ENCODE measurements at places on chromosomes 2 and 18.

DNA sequence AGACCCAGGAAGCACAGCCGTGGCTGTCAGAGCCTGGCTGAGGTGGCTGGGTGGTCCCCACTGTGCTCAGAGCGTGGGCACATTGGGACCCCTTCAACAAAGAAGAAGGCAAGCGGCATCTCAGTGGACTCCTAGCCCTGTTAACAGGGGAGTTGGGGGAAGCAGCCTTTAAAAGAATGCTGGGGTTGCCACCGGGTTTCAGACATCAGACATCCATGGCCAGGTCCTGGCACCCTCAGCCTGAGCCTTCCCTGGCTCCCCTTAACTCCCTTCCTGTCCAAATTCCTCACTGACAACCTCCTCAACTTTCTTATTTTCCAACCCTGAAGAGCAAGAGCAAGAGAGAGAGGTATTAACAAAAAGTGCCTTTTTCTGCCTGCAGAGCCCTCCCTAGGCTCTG is 24.8 kb upstream of the GNAL start:
- DNase-seq, result no peak

DNA sequence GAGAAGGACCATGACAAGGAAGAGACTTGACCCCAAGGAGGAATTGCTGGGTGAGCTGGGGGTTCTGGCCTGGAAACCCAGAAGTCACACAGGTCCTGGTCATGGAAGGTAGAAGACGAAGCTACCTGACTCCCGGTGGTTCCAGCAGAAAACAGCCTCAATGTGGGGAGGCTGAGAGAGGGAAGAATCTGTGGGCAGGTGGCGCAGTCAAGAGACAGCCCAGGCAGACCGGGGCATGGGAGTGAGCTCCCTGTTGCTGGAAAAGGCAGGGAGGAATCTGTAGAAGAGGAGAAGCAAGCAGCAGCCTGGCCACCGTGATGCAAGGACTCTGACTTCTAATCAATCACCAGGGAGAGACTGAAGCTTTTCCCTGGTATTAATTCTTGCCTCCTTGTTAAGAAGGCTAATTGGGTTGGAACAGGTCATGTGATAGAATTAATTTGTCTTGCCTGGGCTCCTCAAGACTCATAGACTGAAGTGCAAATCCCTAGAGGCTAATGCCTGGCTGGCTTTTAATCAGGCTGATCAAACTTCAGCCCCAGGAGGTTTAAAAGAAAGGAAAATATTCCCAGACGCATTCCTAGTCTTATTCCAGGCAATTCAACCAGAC is 30.1 kb downstream of the CNGA3 start:
- DNase-seq, result no peak

DNA sequence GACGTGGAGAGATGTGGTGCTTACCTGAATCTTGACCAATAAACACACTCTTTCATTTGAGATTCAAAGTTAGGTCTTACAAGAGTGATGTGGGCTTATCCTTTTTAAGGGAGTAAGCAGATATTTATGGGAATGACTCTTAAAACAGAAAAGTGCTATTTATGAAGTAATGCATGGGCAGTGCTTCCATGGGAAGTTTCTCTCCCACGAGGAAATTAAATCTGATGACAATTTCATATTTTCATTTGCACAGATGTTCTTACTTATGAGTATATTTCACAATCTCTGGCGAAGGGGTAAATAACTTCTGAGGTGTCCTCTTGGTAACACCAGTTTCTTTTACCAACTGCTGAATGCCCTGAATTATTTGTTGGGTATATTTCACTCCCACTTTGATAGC is 21.0 kb downstream of the PNPT1 start:
- DNase-seq, result no peak

GRCh38 chr18:34158881-34159690 is 65.6 kb downstream of the NOL4 start:
- DNase-seq, result no peak

DNA sequence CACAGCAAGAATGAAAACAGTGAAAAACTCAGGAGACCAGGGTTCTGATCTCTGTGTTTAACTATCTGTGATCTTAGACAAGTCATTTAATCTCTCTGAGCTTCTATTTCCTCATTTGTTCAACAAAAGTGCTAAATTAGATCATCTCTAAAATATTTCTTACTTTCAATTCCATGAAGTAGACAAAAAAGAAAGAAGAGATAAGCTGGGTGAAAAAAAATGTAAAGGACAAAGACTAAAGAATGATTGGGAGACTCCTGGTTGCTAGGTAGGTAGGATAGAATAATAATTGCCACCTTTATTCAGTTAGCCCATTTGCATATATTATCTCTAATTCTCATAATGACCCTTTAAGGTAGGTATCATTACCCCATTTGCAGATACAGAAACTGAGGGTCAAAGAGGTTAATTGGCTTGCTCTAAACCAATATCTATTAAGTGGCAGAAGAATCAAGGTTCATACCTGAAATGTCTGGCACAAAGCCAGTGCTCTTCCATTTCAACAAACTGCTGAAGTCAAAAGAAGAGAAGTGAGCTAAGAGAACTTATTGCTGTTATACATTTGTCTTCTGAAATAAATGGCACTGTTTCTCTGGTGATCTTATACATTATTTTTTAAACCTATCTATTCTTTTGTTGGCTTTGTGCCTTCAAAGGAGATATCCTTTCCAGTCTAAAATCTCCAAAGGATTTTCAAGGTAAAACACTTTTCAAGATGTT is 141.7 kb downstream of the OTX1 start:
- no peak for DNase-seq

DNA sequence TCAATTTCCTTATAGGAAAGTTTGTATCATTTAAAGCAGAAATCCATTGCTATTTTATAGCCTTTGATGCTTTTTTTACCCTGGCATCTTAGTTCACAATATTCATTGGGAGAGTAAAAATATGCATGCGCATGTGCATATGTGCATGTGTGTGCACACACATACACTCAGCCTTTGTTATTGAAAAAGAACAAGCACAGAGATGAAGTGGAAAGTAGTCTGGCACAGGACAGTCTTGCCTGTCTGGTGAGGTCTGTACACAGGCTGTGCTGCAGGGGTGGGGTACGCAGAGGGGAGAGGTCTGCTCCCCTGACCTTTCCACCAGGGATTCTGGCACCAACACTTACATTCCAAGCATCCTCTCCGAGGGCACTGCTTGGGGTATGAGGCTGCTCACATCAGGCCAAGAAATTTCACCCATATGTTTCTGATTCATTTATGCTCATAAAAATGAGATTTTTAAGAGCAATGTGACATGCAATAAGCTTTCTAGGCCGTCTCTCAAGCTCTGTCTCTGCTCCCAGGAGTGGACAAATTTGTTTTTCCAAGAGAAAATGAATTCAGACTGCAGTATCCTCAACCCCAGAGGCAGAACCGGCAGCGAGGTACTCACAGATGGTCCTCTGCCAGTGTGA is 237.2 kb downstream of the INSIG2 start:
- DNase-seq, result no peak

DNA sequence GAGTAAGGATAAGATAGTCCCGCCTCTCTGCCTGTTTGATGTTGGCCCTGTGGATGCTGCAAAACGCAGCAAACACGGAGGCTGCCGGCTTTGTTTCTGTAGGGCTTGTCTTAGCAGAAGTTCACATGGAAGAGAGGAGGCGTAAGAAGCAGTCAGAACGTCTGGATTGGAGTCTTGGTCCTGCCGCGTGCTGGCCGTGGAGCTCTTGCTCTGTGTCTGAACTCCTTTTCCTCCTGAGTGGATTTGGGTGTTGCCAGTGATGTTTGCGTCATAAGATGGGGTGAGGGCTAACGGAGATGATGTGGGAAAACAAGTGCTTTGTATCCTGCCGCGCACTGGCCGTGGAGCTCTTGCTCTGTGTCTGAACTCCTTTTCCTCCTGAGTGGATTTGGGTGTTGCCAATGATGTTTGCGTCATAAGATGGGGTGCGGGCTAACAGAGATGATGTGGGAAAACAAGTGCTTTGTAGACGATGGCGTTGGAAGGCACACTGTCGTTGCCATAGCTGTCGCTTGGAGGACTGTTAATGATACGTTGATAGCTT is 240.9 kb downstream of the AGAP1 start:
- no peak for DNase-seq

GRCh38 chr2:152581360-152581759 is 135.9 kb downstream of the PRPF40A start:
- DNase-seq, result no peak

DNA sequence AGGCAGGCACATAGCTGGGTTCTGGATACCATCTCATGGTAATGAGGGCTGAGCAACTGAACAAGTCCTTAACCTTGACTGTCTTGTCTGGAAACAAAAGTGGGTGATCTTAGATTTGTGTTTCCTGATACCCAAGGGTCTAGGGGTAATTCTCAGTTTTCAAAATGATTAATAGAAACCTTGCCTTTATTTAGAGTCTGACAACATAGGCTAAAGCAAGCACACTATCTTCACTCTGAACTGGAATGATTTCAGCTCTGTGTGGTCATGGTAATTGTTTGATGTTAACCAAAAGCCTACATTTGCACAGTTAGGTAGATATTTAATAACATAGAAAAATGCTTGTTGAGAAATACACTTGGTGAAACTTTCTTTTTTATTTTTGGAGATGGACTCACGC is 6.8 kb upstream of the LAMA3 start:
- DNase-seq, result no peak

- DNase-seq, result no peak
These were observed 98.3 kb upstream of the HDAC4 start for GRCh38 chr2:239498981-239499634.

GRCh38 chr18:55073116-55073515 is 113.9 kb upstream of the CCDC68 start:
- DNase-seq, result no peak

DNA sequence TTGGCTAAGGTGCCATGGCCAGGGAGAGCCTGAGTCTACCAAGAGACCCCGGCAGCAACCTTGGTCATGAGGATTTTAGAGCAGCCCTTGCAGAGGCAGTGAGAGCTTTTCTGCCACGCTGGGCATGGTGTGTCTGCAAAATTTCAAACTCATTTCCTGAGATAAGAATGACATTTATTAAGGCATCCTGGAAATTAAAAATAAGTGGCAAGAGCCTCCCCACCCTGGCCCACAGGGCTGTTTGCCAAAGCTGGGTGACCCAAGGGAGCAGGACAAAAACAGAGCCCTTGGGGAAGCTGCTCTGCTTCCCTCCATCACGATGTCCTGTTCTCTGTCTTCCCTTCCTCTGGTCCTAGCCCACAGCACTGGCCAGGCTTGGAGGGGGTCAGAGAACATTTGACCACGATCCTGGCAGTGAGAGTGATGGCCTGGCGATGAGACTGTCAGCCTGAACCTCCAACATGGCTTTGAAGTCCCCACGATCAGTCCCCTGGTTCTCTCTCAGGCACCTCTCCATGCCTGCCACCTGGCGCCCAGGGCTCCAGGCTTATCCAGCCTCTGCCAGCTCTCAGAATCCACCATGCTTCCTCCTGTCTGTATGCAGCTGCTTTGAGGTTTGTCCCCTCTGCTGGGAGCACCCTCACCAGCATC is 68.9 kb upstream of the RMDN2 start:
- DNase-seq, result no peak

GRCh38 chr2:11127761-11128160 is 27.5 kb upstream of the SLC66A3 start:
- no peak for DNase-seq

GRCh38 chr18:13465124-13465446 is 246.5 kb downstream of the LDLRAD4 start:
- DNase-seq, result no peak

- no peak for DNase-seq
These were observed 78.1 kb upstream of the NPAS2 start for GRCh38 chr2:100741880-100742276.

- no peak for DNase-seq
These were observed 62.7 kb downstream of the EPB41L5 start for GRCh38 chr2:120075545-120075944.

GRCh38 chr18:79423211-79424007 is 27.7 kb downstream of the NFATC1 start:
- no peak for DNase-seq

- DNase-seq, result no peak
These were observed 7.6 kb downstream of the YWHAQ start for GRCh38 chr2:9623151-9623550.

DNA sequence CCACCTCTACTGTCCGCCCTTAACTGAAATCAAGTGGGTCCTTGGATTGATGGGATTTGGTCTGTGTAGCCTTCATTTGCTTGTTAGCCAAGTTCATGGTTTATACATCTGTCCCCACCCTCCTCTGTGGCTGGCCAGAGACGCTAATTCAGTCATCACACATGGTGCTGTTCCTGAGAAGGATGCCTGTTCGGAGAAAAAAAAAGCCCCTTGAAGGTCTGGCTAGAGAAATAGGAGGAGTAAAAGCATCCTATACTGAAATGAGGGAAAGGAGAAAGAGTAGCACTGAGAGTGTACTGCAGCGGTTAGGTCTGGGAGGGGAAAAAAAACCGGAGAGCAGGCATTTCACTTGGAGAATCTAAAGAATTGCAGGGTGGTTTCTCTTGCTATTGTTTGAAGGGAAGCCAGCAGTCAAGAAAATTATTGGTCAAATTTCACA is 180.6 kb upstream of the EPAS1 start:
- no peak for DNase-seq

DNA sequence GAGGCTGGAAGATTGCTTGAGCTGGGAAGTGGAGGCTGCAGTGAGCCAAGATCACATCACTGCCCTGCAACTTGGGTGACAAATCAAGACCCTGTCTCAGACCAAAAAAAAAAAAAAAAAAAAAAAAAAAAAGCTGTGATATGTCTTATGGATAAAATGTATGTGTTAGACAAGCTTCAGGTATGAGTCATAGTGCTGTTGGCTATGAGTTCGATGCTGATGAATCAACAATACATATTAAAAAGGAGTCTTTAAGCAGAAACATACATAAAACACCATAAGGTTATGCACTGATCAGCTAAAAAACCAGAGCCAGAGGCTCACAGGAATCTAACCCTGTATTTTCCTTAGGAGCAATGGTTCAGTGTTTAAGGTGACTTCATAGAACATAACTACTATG is 332.3 kb downstream of the NCKAP5 start:
- DNase-seq, result no peak

GRCh38 chr18:61034580-61034979 is 298.6 kb upstream of the CDH20 start:
- no peak for DNase-seq

DNA sequence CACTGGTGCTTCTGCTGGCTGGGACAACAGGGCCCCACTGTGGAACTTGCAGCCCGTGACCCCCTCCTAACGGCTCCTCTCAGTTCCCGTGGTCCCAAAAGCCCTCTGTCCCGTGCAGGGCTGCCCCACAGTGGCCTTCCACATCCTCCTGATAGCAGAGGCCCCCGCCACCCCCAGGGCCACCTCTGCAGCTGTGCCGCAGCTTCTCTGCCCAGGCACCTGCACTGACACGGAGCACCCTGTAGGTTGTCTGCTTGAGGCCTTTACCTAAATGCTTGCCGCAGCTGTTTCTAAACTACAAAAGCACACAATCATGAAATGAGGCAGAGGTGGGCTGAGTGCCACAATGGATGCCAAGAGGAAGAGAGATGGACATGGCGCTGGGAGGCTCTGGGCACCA is 13.5 kb upstream of the GRHL1 start:
- no peak for DNase-seq
